KBM-7 (cell line): ENCODE measurements at places on chromosomes 5 and 9.

GRCh38 chr5:14414656-14415023 is 167.0 kb upstream of the OTULINL start:
- no peak for DNase-seq

- no peak for DNase-seq
Observed at GRCh38 chr5:95304711-95305110, 19.8 kb upstream of the MCTP1 start.

GRCh38 chr5:133246376-133247150 is 194.8 kb downstream of the HSPA4 start:
- no peak for DNase-seq

DNA sequence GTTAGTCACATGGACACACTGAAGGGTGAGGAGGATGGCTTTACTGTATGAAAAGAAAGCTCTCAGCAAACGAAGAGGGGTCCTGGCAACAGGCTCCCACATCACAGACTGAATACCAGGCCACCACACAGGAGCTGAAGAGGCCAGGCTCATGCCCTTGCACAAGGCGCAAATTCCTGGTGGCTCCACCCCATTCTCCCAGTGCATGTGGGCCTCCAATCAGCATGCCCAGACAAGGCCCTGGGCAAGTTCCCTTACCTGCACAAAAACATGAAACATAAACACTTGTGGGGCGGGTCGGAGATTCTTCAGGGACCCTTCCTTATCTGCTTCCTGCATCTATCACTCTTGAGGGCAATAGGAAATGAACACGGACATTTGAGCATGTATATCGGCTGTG is 935.8 kb upstream of the EDIL3 start:
- peak; percentile 2 for DNase-seq

- no peak for DNase-seq
Observed at GRCh38 chr9:85685081-85685480, 56.7 kb downstream of the AGTPBP1 start.
